ENCODE measurements at places on chromosomes 5 and 9. TPM values are rescaled to one million over a fixed set of nuclear protein-coding genes. Genes with fewer than 3 reads are reported as not detected.

Gene CDC20B
- total RNA-seq: 0.07 TPM

Gene SYNPO
- total RNA-seq: 21.7 TPM

Gene CA9
- 6.0 TPM for total RNA-seq

Gene RGMB
- total RNA-seq: 7.3 TPM

Gene NPR3
- 14.7 TPM for total RNA-seq

Gene SLC6A3
- 1.3 TPM for total RNA-seq

Gene HAND1
- 0.52 TPM for total RNA-seq

Gene ZSWIM6
- 3.9 TPM for total RNA-seq

Gene SGCD
- total RNA-seq: 4.8 TPM

Gene ENTREP1
- 0.74 TPM for total RNA-seq

Gene DPYSL3
- 18.3 TPM for total RNA-seq

Gene MYO10
- total RNA-seq: 33.4 TPM

Gene CTXN3
- total RNA-seq: not detected

Gene PCDHGB2
- total RNA-seq: 0.08 TPM

Gene N4BP3
- 0.98 TPM for total RNA-seq

Gene KLHL9
- 19.2 TPM for total RNA-seq

Gene RECK
- total RNA-seq: 5.4 TPM

Gene LVRN
- 0.03 TPM for total RNA-seq

Gene TSLP
- not detected for total RNA-seq

Gene CFAP157
- 0.09 TPM for total RNA-seq

Gene ARHGEF39
- total RNA-seq: 18.8 TPM

Gene TCF7
- total RNA-seq: 10.2 TPM

Gene DCAF10
- 12.2 TPM for total RNA-seq

Gene LRRC70
- total RNA-seq: 0.13 TPM

Gene ARSI
- total RNA-seq: 30.6 TPM

Gene RAB3C
- not detected for total RNA-seq

Gene TEX48
- not detected for total RNA-seq

Gene ADAMTS12
- total RNA-seq: 7.1 TPM

Gene FCN2
- total RNA-seq: not detected

Gene SELENOP
- total RNA-seq: 0.37 TPM

Gene PCDHGA6
- 0.22 TPM for total RNA-seq

Gene FREM1
- total RNA-seq: not detected

Gene GMCL2
- total RNA-seq: not detected

Gene MINAR2
- not detected for total RNA-seq

Gene CDH10
- total RNA-seq: 0.05 TPM

Gene IL5
- not detected for total RNA-seq

Gene SPAG8
- total RNA-seq: 0.34 TPM

Gene PCDHAC1
- 1.9 TPM for total RNA-seq

Gene IFNA21
- not detected for total RNA-seq

Gene FGFR4
- total RNA-seq: 24.2 TPM

Gene EGR1
- total RNA-seq: 12.1 TPM

Gene FOXD4L4
- 0.13 TPM for total RNA-seq

Gene SPTAN1
- total RNA-seq: 150 TPM

Gene RASEF
- 6.7 TPM for total RNA-seq

Gene GABRA6
- total RNA-seq: not detected

Gene SPATA31C1
- total RNA-seq: not detected

Gene JAKMIP2
- total RNA-seq: not detected

Gene LCN12
- 1.2 TPM for total RNA-seq

Gene FOXD4L5
- total RNA-seq: 0.06 TPM

Gene BTNL8
- not detected for total RNA-seq

All from A549 treated with AZD2906 at 1 μM for 4 hours (cell line).